ENCODE measurements at places on chromosomes 3 and 15.

GRCh38 chr15:84975871-84976351 is 5.7 kb upstream of the PDE8A start:
- H3K27ac ChIP-seq, result no peak overlapping the region
- peaks cover 10% of the 10 kb centered on the region for H3K4me1 ChIP-seq
- H3K27me3 ChIP-seq, result no peaks in the 10 kb centered on the region
- H3K36me3 ChIP-seq, result peaks cover 7% of the 10 kb centered on the region
- no peak overlapping the region for H3K4me3 ChIP-seq

DNA sequence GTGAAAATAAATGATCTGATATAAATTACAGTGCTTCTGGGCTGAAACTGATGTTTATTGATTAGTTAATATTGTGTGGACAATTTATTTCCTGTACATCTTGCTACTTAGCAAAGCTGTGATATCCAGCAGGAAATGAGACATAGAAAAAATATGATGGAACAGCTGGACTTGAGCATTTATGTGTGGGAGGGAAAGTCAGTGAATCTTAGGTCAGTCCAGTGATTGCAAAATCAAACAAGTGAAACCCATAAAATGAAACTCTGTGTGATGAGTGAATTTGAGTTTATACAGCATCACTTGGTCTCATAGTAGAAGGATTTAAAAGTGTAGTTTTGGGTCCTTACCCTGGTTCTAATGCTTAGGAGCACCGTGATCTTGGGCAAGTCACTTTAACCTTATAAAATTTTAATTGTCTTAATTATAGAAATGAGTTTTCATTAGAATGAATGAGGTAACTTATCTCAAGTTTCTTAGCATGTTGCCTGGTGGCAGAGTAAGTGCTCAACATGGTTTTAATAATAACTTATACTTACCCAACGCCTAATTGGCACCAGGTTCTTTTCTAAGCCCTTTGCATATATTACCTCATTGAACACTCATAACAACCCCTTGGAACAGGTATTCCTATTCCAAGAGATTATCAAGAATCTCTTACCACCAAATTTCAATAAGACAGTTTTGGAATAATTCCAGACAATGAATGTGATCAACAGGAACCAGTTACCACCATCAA is 194.6 kb downstream of the ADAMTSL3 start:
- no peak overlapping the region for H3K4me3 ChIP-seq
- H3K36me3 ChIP-seq, result peaks cover 2% of the 10 kb centered on the region
- H3K4me1 ChIP-seq, result no peaks in the 10 kb centered on the region
- no peak overlapping the region for H3K27ac ChIP-seq
- DNase-seq, result no peak
- H3K27me3 ChIP-seq, result no peaks in the 10 kb centered on the region

DNA sequence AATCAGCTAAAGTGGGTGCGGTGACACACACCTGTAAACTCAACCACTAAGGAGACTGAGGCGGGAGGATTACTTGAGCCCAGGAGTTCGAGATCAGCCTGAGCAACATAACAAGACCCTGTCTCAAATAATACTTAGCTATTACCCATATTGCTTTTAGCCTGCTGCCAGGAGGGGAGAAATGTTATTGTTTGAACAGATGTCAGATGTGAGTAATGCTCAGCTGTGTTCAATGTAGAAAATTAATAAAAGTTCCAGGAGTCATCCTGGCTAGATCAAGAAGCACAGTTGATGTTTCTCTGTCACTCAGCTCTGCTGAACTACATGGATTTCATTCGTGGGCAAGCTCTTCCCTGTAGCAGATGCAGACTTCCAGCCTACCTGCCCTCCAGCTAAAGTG is 22.2 kb downstream of the LSM3 start:
- H3K27ac ChIP-seq, result no peak overlapping the region
- DNase-seq, result no peak
- peaks cover 31% of the 10 kb centered on the region for H3K36me3 ChIP-seq
- no peaks in the 10 kb centered on the region for H3K27me3 ChIP-seq

GRCh38 chr3:38111696-38112377 is 25.1 kb downstream of the ACAA1 start:
- DNase-seq, result no peak
- H3K36me3 ChIP-seq, result peaks cover 2% of the 10 kb centered on the region
- H3K27ac ChIP-seq, result no peak overlapping the region
- H3K27me3 ChIP-seq, result no peaks in the 10 kb centered on the region
- H3K4me1 ChIP-seq, result peaks cover 8% of the 10 kb centered on the region
- H3K4me3 ChIP-seq, result no peak overlapping the region

GRCh38 chr3:19920401-19921080 is 13.5 kb downstream of the EFHB start:
- no peaks in the 10 kb centered on the region for H3K27me3 ChIP-seq
- no peak for DNase-seq
- no peaks in the 10 kb centered on the region for H3K36me3 ChIP-seq
- H3K27ac ChIP-seq, result no peak overlapping the region
- no peak overlapping the region for H3K4me3 ChIP-seq

DNA sequence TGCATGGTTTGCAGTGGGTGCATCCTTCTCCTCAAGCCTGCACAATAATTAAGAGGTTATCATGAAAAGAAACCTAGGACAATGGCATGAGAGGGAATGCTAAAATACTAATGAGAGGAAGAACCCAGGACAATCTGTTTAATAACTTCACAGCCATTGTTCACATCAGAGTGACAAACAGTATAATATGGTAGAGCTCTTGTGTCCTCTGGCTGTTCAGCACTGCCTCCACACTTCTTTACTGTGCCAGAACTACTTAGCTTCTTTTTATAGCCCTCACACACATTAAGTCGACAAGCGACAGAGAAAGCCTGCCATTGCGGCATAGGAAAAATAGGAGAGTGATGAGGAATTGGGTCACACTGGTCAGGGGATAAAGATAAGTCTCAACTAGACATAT is 65.0 kb upstream of the MEIS2 start:
- H3K4me3 ChIP-seq, result no peak overlapping the region
- no peaks in the 10 kb centered on the region for H3K4me1 ChIP-seq
- no peak overlapping the region for H3K27ac ChIP-seq
- no peaks in the 10 kb centered on the region for H3K36me3 ChIP-seq
- H3K27me3 ChIP-seq, result no peaks in the 10 kb centered on the region

GRCh38 chr3:8497582-8497981 is 4.0 kb upstream of the LMCD1 start:
- peaks cover 18% of the 10 kb centered on the region for H3K4me1 ChIP-seq
- no peaks in the 10 kb centered on the region for H3K27me3 ChIP-seq
- DNase-seq, result no peak
- H3K27ac ChIP-seq, result no peak overlapping the region

DNA sequence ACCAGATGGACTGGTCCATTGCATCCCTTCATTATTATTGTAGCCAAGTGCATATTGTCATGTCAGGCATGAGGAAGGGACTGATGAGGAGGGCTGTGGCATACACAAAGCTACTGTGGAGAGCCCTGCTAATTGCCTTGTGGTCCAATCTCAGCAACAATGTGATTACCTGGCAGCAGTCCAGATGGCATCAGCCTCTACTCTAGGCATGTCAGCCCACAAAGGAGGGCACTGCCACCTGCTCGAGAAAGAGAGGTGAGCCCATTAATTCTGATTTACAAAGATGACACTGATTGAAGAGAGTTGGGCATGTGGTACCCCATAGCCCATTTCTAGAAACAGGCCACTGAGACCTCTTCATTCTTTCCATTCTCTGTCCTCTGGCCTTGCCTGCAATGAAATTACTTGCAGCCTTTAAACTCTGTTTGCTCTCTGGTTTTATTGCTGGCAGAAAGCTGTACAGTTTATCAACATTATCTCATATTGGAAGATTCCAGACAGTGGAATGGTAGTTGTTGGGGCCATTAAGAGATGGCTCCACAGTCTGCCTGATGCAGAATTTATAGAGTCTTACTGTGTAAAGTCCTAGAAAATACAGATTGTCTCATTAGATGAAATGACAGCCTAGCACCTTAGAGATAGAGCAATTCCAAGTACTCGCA is 307.7 kb downstream of the ARPP21 start:
- no peak overlapping the region for H3K4me3 ChIP-seq
- DNase-seq, result no peak
- no peaks in the 10 kb centered on the region for H3K27me3 ChIP-seq
- H3K27ac ChIP-seq, result no peak overlapping the region

DNA sequence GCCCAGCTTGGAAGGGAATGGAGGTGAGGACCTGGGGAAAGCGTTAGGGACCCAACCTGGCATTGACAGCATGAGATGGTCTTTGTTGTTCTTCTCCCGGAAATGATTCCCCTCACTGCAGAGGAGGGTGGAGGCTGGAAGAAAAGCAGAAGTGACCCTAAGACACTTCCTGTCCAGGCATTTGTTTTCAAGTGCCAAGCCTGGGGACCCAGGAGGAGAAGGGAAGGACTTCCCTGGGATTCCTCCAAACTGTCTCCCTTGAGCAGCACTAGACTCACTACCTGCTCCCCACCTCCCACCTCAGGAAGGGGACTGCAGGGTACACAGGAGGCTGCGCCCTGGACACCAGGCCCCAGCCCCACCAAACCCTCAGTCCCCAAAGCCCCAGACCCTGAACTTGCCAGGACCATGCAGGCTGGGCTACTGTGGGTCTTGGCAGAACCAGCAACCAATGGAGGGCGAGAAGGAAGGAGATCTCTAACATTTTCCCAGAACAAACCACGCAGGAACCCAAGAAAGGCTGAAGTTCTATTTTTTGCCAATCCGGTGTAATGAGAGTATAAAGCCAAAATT is 9.8 kb upstream of the VIPR1 start:
- no peak overlapping the region for H3K27ac ChIP-seq
- H3K4me3 ChIP-seq, result no peak overlapping the region
- H3K36me3 ChIP-seq, result peaks cover 2% of the 10 kb centered on the region
- no peak for DNase-seq
- no peaks in the 10 kb centered on the region for H3K4me1 ChIP-seq

DNA sequence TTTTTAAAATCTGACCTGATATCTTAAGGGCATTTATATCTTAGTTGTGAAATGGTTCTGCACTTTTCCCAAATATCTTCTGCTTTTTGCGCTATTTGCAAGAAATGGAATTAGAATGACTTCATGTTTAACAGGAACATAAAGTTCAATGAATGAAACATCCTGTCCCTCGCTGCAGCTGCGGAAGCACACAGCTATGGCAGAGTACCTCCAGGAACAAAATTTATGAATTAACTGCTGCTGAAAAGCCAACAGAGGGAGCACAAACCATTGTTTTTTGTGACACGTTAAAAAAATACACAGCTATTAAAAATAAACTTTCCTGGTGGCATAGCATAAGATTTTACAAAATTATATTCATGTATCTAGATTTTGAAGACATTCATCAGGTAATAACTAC is 404.4 kb upstream of the MDFIC2 start:
- no peak overlapping the region for H3K27ac ChIP-seq
- DNase-seq, result no peak
- H3K4me1 ChIP-seq, result no peaks in the 10 kb centered on the region
- H3K27me3 ChIP-seq, result peaks cover 20% of the 10 kb centered on the region

DNA sequence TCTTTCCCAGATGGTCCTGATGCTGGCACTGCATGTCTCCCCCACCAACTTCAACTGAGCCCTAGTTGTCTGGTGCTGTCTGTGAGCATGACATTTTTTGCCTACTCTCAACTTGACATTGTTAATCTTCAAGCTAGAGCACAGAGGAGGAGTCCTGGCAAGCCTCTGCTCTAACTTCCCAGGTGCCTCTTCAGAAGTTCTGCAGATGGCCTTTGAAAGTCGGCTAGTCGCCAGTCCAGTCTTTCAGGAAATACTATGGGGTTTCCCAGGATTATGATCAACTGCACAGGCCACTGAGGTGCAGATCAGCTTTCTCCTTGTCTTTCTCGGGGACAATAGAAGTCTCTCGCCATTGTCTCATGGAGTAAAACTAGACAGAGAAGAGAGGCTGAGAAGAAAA is 86.7 kb downstream of the ST8SIA2 start:
- no peaks in the 10 kb centered on the region for H3K36me3 ChIP-seq
- no peak overlapping the region for H3K27ac ChIP-seq
- H3K4me1 ChIP-seq, result no peaks in the 10 kb centered on the region
- H3K27me3 ChIP-seq, result peaks cover 80% of the 10 kb centered on the region

- no peak for DNase-seq
- no peak overlapping the region for H3K27ac ChIP-seq
- H3K4me3 ChIP-seq, result no peak overlapping the region
- H3K36me3 ChIP-seq, result peaks cover 4% of the 10 kb centered on the region
Observed at GRCh38 chr3:17412950-17413530, 329.4 kb downstream of the TBC1D5 start.

GRCh38 chr15:96109820-96110219 is 220.7 kb upstream of the NR2F2 start:
- DNase-seq, result no peak
- no peaks in the 10 kb centered on the region for H3K36me3 ChIP-seq
- no peaks in the 10 kb centered on the region for H3K4me1 ChIP-seq
- H3K4me3 ChIP-seq, result no peak overlapping the region
- H3K27ac ChIP-seq, result no peak overlapping the region

Measured in central memory CD8-positive, alpha-beta T cell (primary cell).